ENCODE measurements at places on chromosomes 1 and 21.

GRCh38 chr21:42114646-42115045, 43.5 kb downstream of the UMODL1 start:
- no peak for DNase-seq

DNA sequence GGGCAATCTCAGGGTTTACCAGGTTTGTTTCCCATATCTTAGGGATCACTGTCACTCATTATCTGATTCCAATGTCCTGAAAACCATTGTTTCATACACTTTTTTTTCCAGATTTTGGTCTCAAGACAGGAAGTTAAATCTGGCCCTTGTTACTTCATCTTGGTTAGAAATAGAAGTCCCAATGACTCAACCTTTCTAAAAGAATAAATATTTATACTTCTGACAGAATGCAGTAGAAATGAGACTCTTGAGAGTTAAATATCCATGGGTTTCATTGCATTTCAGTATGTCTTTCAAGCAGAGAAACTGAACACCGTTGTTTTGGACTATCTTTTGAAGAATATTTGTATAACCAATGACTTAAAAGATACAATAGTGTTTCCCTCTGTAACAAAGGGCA, 19.8 kb upstream of the VCAM1 start:
- DNase-seq: no peak

DNA sequence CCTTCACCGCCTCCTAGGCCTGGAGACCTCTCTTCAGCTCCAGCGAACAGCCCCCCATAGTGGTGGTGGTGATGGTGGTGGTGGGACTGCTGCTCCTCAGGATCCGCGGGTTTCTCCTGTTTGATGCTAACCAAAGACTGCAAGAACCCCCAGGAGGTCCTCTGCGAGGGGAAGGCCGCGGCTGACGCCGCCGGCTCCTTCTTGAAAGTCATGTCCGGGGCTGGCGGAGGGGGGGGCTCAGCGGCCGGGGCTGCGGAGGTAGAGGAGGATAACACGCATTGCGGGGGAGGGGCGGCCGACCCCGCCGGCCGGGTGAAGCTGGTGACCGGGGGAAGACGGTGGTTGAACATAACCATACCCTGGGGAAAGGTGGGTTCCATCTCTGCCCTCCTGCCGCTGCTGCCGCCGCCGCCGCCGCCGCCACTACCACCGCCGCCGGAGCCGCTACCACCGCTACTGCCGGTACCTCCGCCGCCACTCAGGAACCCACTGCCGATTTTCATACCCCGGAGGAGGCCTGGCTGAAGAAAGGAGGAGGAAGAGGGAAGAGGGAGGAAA, 554 bp downstream of the ZNF281 start:
- no peak for DNase-seq

DNA sequence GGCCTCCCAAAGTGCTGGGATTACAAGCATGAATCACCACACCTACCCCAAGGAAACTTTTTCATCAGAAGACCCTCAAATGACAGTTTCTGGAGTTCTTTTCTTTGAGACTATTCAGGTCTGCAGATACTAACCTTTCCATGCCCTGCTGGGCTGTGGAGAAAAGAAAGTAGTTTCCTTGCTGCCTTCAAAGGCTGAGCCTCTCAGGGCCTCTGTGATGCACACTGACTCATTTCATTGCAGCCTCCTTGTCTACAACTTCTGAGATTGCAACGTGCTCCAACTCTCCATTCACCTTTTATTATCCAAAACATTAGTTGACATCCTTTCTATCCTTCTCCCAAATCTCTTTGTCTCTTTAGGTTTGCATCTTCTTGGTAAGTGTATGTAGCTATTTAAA, 8.8 kb upstream of the SAMSN1 start:
- no peak for DNase-seq

- no peak for DNase-seq
These were observed 28.8 kb downstream of the SAMD13 start for GRCh38 chr1:84330125-84330984.

GRCh38 chr1:9929431-9930385, 13.5 kb downstream of the LZIC start:
- no peak for DNase-seq

DNA sequence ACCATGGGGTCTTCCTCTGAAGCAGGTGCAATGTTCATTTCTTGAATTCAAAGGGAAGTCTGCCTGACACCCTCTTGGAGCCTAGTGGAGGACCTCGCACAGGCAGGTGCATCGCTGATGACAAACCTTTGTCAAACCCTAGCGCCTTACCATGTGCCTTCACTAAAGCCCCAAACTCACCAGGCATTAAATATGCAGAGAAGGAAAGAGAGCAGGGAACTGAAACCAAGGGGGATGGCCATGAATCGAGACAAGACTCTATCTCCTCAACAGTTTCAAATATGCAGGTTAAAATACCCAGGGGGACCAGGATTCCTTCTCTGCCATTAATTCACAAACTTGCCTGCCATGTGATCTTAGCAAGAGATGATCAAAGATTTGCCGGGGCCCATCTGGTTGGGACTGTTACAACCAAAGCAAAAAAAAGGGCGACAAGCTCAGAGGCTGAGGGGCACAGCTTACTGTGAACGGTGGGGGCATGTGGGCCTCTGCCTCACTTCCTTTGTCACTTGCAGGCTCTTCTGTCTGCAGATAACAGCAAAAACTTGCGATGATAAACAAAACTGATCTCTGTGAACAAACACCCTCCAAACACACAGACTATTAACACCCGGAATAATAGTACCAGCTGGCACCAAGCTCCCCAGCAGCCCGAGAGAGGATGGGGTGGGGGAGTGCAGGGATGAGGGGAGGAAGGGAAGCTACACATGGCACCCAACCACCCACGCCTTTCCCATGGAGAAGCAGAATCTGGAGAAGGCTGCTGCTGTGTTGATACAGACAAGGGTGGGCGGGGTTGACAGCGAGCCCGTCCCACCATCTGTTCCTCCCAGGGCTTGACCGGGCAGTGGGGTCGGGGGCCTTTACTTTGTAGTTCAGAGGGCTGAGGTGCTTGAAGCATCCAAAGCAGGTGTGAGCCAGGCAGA, 33.9 kb downstream of the TMEM63A start:
- DNase-seq: no peak

GRCh38 chr1:78284354-78284753, 206.4 kb upstream of the PTGFR start:
- DNase-seq: no peak

GRCh38 chr21:41695513-41695912, 71.3 kb downstream of the RIPK4 start:
- DNase-seq: no peak

- DNase-seq: no peak
These were observed 31.4 kb upstream of the DIRAS3 start for GRCh38 chr1:68081775-68082283.

GRCh38 chr1:30840904-30841598, 67.5 kb downstream of the SDC3 start:
- no peak for DNase-seq

- no peak for DNase-seq
These were observed 86.8 kb upstream of the PUM1 start for GRCh38 chr1:31152181-31152795.

GRCh38 chr1:43492826-43493225, 37.9 kb upstream of the PTPRF start:
- DNase-seq: no peak

- DNase-seq: no peak
These were observed 34.2 kb upstream of the ABCD3 start for GRCh38 chr1:94383966-94384408.

GRCh38 chr1:204204944-204205343, 8.7 kb upstream of the KISS1 start:
- no peak for DNase-seq

DNA sequence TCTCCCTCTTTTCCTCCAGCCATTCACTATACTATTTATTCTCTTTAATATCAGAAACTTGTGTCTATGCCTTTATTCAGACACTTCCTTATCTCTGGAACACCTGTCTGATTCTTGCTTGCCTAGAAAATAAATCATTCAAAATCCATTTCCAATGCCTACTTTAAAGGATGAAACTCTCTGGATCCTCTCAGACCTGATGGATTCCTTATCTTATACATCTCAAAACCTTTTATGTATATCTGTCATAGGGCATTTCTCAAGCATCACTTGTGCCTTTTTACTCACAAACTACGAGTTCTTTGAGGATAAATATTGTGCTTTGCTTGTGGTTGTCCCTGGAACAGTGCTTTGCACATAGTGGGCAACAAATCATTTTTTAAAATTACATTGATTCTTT, 3.8 kb upstream of the ATP6V1G3 start:
- no peak for DNase-seq

DNA sequence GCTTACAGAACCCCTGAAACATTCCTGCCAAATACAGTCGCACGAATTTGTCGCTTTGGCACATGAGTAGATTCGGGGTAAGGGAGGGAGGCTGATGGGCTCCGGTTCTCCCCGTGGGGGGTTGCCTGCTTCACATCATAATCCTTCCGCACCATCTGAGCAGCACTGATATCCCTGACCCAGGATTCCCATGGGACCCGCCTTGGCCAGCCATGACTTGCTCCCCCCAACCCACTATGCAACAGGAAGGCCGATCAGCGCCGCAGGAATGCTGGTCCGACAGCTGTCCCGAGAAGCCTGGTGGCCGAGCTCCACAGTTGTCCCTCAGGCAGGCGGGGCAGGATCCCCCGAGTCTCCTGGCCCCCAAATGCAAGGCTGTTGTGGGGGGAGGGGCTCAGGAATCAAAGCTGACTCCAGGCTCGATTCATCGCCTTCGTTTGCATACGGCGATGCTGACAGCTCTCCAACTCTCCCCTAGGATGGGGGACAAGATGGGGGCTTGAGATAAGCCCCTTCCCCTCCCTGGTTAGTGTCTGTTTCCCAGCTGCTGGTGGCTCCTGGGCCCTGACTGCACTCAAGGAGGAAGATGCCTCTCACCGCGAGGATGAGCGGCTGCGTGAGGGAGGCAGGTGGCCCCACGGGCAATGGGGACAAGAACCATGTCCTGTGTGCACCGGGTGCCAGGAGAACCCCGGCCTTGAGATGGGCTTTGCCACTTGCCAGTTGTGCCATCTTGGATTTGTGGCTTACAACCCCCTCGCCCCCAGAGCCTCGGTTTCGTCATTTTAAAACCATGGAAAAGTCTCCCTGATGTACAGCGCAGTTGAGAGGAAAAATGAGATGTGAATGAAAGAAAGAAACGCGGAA, 9.3 kb downstream of the DRAXIN start:
- DNase-seq: no peak

GRCh38 chr1:231419147-231419546, 2.9 kb downstream of the EGLN1 start:
- DNase-seq: no peak

GRCh38 chr1:87113313-87113712, 198.9 kb downstream of the HS2ST1 start:
- DNase-seq: no peak

GRCh38 chr1:6474815-6475282, 8.9 kb upstream of the TNFRSF25 start:
- DNase-seq: no peak
